Stimulated activated CD8-positive, alpha-beta memory T cell treated with anti-CD3 and anti-CD28 coated beads, Interleukin-7, amount 100 ng/mL, for 1 hour (primary cell): ENCODE measurements at places on chromosomes 7 and 10.
A peak's percentile ranks its signal among the peaks of the same experiment; 100 is the strongest.

DNA sequence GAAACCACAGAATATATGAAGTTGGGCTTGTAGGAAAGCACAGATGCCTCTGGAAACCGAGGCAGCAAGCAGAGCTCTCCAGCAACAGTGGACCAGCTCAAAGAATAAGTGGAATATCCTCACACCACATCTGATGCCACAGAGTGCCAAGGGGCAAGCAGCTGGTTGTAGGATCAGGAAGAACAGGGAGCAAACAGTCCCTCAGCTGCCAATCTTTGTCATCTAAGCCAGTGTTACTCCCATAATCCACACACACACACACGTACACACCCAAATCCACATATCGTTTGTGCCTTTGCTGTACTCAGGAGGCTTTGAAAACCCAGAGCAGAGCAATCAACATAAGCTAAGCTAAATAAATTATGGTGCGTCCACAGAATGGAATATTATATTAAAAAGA, 20.7 kb upstream of the SEC24C start:
- no peak for DNase-seq

DNA sequence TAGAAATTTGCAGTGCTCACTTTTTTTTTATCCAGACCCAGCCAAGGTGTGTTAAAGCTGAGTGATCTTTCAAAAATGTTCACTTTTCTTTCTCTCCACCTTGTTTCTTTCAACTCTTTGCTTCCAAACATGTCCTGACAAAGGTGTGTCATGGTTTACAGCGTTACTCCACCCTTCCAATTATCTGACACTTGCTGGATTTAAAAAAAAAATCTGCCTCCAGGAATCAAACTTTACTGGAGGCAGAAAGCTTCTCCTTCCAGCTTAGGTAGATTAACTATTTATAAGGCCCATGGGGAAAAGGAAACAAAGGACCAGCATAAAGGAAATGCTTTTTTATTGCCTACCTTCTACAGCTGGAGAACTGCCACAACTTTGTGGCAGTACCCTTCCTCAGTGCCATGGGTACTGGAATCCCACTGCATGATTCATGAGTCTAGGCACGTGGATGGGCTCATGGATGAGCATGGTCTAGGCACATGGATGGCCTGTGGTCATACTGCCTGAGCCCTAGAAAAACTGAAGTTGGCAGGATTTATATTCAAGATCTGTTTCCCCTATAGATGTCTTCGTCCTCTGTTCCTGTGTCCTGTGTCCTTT, at the start of gene COL17A1:
Gene COL17A1 (minus strand): TSS at position 80 of the 600 bp plus-strand sequence. CDS start 5,207 bp downstream, outside the sequence.
- DNase-seq = no peak

- no peak for DNase-seq
These were observed 31.3 kb downstream of the RCC1L start for GRCh38 chr7:75042286-75042685.

DNA sequence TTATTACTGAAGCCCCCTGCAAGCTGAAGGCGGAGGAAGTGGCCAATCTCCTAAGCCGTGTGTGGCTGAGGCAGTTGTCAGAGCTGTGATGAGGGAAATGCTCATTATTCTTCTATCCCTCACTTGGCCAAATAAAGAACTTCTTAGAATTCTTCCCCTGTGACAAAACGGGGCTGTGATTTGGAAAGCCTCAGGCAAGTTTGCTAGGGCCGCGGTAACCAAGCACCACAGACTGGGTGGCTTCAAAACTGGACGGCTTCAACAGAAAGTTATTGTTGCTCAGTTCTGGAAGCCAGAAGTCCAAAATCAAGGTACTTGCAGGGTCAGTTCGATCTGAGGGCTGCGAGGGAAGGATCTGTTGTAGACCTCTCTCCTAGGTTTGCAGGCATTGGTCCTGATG, 72.3 kb upstream of the STEAP1B start:
- DNase-seq = no peak

GRCh38 chr10:16562891-16563290, 41.2 kb upstream of the C1QL3 start:
- no peak for DNase-seq

DNA sequence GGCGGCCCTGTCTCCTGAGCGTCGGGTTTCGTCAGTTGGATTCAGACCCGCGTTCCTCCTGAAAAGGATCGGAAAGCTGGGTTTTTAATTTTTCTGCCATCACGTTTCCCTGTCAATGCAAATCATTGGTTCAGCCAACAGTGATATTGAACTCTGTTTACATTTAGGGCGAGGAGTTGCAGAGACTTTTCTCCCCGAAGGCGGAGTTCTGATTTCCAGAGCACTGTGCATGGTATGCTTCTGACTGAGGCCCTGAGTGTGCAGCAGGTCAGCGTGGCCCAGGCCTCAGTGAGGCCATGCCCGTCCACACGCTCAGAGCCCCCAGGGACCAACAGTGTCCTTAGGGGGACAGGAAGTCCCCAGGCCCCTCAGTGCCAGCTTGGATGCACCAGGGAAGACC, 27.1 kb downstream of the NKX6-2 start:
- DNase-seq = no peak

DNA sequence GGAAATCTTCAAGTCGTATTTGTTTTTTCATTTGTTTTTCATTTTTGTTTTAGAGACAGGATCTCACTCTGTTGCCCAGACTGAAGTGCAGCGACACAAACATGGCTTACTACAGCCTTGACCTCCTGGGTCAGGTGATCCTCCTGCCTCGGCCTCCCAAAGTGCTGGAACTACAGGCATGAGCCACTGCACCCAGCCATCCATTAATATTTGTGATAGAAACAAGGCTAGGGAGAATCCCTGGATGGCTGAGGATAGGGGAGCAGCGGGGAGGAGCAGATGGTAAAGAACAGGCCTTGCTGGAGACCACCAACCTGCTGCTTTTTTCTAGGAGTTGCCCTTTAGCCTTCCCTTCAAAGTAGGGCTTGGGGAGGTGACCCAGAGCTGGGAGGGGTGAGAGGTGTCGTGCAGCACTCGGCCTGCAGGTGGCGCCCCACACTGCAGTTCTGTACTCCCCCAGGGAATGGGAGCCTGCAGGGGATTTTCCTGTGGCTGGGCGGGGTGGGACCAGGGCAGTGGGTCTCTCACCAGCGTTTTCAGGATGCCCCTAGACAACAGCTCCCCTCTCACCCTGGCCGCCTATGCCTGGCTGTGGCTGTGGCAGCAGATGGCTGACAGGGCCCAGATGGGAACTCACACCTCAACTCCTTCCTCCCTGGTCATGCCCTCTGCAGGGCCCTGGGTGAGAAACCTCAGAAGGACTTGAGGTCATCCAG, 12.6 kb upstream of the CDH23 start:
- DNase-seq = peak; percentile 64
